ENCODE measurements at places on chromosomes 11 and 22.

DNA sequence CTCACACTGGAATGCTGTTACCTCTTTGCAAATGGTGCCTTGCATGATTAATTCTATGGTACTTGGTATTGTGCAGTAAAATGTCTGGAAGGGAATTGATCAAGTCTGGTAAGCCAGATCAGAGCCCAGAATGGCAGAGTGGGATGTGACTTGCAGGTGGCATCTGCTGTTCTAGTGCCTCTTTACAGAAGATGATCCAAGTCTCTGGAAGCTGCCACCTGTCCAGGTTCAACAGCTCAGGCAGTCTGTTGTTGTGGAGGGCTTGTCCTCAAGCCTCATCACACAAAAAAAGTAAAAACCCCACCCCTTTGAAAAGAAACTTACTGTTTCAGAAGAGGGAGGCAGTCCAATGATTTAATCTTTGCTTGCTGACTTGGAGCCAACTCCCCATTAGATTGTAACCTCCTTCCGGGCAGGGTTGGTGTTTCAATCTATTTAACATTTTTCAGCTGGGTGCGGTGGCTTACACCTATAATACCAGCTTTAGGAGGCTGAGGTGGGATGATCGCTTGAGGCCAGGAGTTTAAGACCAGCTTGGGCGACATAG is 17.1 kb downstream of the ZNRF3 start:
- no peak for DNase-seq

- no peak for DNase-seq
Measured at GRCh38 chr11:27040302-27041115, at the start of gene BBOX1. Gene BBOX1 (plus strand): TSS chr11:27040815. CDS start chr11:27055431, 14,616 bp downstream.

GRCh38 chr11:65919573-65920371 is 546 bp downstream of the DRAP1 start:
- DNase-seq = peak; percentile 76

- no peak for DNase-seq
Measured at GRCh38 chr11:71200172-71200716, 52.1 kb downstream of the SHANK2 start.

DNA sequence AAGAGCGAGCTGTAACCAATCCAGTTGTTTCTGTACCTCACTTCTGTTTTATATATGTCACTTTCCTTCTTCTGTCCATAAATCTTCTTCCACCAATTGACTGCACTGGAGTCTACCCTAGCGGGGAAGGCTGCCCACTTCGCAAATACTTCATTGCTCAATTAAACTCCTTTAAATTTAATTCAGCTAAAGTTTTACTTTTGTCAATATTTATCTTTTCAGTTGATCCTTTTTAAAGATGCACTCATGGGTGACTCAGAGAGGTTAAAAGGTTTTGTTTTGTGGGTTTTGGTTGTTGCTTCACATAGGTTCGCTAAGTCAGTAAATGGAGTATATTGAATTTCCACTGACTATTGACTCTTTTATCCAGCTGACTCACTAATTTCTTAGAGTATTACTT is 597.2 kb downstream of the DLG2 start:
- DNase-seq = no peak

- no peak for DNase-seq
Measured at GRCh38 chr11:92834296-92835020, 135.0 kb upstream of the MTNR1B start.

- no peak for DNase-seq
Measured at GRCh38 chr11:120832481-120833238, 191.2 kb upstream of the TBCEL start.

DNA sequence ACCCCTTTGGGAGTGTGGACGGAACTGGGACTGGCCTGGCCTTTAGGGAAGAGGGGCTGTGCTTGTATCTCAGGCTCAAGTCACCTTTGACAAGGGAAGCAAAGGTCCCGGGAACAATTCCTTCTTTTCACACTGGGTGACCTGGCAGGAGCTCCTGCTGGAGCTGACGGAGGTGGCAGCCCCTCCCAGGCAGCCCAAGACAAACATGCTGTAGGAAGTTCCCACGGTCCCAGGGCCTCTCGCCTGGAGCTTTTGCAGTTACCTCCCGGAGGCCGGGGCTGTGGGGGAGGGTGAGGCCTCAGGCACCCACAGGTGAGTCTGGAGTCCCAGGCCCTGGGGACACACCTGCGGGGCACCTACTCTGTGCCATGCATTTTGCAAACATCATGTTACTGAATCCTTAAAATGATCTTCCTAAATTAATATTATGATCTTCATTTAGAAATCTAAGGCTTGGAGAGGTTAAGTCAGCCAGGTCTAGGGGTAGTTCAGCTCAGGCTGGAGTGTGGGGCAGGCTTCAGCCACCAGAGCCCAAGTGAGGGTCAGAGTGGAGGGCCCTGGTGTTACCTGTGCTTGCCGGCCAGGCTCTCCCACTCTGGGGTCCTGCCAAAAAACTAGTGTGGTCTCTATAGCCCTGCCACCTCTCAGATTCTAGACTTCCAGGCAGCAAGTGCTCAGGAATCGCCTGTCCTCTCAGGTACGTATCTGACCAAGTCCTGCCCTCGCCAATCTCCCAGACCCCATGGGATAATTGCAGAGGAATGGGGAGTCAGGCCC is 15.7 kb upstream of the MYEOV start:
- no peak for DNase-seq

DNA sequence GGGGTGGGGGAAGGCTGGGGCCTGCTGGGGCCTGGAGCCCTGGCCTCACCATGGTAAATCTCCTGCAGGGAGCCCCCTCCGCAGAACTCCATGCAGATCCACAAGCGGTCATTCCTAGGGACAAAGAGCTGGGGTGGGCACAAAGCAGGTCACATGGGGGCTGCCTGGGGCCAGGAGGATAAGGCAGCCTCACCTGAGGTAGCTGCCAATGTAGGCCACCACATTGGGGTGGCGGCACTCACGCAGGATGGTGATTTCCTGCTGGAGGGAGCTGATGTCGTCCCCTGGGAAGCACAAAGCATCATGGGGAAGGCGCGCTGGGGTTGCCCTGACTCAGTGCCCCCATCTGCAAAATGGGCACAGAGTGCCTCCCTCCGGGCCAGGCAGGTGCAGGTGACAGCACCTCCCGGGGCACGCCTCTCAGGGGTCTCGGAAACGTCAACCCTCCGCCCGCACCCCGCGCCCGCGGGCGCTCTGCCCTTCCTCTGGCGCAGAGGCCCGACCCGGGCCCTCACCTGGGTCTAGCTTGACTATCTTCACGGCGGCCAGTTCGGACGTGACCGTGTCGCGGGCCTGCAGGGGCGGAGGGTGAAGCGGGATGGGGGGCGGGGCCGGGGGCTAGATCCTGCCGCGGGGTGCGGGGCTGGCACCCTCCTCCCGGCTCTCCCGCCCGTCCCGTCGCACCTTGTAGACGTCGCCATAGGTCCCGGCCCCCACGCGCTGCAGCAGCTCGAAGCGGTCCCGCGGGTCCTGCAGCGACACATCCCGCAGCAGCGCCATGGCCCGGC is 450 bp downstream of the MAP4K2 start:
- DNase-seq = no peak

DNA sequence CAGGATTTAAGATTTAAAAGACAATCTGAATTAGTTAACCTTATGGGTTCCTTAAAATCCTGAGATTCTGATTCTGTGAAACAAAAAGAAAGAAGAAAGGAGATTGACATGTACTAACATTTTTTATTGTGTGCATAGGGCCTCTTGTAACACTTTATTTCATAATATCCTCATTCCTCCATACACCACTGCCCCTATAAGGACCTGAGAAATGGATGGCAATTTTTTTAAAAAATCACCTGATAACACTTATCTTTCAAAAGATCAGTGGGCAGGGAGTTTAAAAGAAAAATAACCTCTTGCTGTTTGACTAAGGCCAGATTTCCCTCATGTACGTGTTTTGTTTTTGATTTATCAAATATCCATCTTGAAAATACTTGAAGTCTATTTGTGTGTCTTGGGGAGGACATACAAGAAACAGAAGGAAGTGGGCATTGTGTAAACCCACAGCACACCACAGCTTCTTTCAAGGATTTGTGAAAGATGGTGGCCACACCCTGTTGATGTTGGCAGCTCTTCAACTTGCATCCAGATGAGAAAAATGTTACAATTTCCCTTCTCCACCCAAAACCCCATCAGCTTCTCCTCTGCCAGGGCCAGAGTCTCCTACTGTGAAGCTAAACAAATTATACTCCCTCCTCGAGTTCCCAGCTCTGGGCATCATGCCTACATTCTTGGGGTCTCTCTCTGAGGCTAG is 35.0 kb upstream of the MPEG1 start:
- DNase-seq = no peak

DNA sequence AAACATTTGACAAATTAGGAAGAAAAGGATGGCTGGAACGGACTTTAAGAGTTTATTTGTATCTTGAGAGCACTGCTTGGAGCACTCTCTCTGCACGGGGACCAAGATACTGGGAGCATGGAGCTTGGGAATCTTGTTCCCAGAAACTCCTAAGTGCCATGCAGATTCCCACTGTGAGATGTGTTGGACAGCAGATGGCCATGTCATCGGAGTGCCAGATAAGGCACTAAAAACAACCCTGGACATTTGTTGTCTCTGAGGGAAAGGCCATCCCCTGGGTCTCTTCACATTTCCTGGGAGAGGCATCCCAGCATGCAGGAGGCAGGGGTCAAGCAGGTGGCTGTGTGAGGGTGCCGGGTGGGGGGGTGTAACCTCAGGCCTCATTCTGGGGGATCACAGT is 2.9 kb downstream of the KIRREL3 start:
- DNase-seq = no peak

DNA sequence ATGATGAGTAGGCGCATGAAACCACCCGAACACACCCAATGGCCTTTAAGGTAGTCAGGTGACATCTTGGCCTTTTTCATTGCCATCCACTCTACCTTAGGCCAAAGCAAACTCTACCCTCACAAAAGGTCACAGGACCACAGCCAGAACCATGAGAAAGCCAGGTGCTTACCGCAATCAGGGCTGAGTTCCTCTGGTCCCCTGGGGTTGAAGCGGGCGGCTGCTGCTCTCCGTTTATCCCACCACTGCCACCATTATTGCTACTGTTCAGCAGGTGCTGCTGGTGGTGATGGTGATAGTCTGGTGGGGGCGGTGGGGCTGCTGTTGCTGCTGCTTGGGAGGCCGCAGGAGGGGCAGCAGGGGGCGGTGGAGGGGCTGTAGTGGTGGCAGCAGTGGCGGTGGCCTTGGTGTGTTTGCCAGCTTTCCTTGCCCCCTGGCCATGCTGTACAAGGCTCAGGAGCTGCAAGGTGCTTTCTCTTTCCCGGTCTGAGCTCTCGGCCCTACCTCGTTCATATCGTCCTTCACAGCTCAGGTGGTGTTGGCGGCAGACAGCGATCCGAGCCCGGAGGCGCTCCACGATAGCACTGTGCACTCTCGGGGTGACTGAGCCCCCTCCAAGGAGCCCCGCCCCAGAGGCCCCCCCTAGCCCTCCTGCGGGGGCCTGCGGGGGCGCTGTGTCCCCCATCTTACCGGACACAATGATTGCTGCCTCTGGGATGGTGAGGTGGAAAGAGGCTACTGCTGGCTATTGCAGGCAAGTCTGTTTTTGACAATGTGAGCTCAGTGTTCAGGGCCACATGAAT is 1.6 kb downstream of the MAML2 start:
- no peak for DNase-seq

- DNase-seq = no peak
Measured at GRCh38 chr22:43144949-43145348, 1.8 kb upstream of the MCAT start.

- DNase-seq = no peak
Measured at GRCh38 chr22:45533703-45534102, 31.0 kb downstream of the FBLN1 start.

DNA sequence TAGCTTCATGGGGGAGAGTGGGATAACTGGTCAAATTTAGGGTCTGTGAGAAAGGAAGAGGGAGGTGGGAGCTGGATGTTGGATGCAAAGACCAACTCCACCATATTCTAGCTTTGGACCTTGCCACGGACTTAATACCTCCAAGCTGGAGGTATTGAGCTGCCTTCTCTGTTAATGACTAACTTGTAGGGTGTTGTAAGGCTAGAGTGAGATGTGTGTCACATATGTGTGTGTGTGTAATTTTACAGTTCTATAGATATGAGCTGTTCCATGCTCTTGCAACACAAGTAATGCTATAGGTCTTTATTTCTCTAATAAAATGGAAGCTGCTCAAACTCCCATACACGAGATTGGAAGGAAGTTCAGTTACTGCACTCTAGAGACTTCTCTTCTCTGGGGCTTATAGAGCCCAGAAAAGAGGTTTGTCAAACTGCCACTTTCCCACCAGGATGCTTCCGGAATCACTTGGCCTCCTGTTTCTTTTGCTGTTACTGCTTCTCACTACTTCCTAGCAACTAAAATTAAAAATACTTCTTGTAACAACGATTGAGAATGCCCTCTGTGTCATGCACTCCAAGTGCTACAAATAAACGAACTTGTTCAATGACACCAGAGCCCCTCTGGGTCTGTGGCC is 16.0 kb upstream of the FJX1 start:
- DNase-seq = no peak

DNA sequence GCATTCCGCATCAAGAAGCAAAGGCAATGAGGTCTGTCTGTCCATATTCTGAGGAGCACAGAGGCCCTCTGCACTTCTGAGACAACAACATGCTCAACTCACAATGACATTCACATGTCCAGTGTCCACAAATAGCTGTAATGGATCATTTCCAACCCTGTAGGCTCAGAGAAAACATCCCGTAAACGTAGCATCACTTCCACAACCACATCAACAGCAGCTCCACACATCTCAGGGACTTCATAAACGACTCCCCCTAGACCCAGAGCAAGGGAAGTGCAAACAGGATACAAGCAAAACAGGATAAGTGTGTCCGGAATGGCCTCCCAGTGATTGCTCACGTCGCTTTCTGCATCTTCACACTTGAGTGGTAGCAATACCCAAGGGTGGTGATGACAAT is 100.2 kb downstream of the SYN3 start:
- DNase-seq = no peak

GRCh38 chr22:26115266-26115665 is 54.0 kb upstream of the SEZ6L start:
- DNase-seq = no peak

GRCh38 chr11:134289789-134290188 is 13.6 kb downstream of the GLB1L3 start:
- DNase-seq = no peak

GRCh38 chr11:78801161-78801884 is 226.7 kb upstream of the NARS2 start:
- DNase-seq = no peak

- no peak for DNase-seq
Measured at GRCh38 chr22:25061134-25061533, 108.6 kb downstream of the KIAA1671 start.

GRCh38 chr11:2691991-2692875 is 7.6 kb downstream of the KCNQ1OT1 start:
- DNase-seq = no peak

DNA sequence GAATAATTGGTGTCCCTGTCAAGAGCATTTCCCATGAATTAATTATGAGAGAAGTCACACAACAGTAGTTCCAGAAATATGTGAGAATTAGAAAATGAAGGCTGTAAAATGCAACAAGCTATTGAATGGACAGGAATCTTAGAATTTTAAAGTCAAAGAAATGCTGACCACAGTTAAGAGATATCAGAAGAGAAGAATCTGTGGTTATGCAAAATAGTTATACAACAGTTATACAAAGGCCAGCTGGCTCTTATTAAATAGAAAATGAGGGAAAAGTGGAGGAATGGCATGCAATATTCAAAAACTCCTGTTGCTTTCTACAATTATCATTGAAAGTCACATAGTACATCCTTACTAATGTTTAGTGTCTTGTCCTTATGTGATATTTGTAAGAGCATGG is 27.4 kb downstream of the CASP12 start:
- DNase-seq = no peak

- no peak for DNase-seq
Measured at GRCh38 chr11:66885950-66886440, 29.1 kb downstream of the LRFN4 start.

- no peak for DNase-seq
Measured at GRCh38 chr11:92482492-92483060, 258.0 kb downstream of the FAT3 start.

GRCh38 chr11:47991266-47991830 is 11.0 kb downstream of the PTPRJ start:
- DNase-seq = no peak
